ENCODE measurements at places on chromosomes 13 and 19.

- DNase-seq, result no peak
Observed at GRCh38 chr13:42905579-42905978, 86.5 kb downstream of the EPSTI1 start.

DNA sequence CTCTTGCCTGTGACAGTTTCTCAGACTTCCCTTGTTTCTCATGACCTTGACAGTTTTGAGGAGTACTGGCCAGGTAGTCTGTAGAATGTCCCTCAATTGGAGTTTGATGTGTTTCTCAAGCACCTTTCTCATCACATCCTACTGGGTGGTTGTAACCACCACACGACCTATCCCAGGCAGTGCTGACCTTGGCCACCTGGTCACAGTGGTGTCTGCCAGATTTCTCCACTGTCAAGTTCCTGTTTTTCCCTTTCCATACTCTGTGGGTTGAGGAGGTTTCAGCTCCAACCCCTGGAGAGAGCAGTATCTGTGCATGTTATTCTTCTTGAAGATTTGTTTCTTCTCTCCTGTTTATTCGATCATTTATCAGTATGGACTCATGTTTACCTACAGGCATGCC is 8.4 kb upstream of the UPF3A start:
- no peak for DNase-seq

DNA sequence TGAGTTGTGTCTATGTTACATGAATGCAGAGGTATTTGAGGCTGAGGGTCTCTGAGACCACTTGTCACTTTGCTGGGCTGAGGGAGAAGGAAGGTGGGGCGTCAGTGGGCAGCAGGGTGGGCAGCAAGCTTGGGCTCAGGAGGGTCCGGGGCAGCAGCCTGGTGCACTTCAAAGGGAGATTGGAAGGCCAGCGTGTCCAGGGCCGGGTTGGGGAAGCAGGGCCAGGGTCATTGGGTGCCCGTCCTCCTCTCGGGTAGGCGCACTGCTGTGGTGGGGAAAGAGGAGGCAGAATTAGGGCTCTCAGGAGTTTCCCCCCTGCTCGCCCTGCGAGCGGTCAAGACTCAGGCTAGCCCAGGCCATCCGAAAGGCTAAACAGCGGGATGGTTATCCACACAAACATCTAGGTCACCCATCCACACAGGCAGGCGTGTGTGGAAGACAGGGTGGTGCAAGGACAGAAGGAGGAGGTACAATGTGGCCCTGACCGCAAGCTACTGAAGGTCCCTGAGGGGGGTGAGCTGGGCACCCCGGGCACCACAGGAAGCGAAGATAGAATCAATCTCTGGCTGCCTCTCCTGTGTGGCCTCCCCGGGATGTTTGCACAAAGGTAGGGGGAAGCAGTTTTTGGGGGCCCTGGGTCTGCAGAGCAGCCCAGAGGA is 37.7 kb downstream of the MYO9B start:
- no peak for DNase-seq

GRCh38 chr19:15045506-15045905 is 3.8 kb upstream of the CASP14 start:
- DNase-seq, result no peak

DNA sequence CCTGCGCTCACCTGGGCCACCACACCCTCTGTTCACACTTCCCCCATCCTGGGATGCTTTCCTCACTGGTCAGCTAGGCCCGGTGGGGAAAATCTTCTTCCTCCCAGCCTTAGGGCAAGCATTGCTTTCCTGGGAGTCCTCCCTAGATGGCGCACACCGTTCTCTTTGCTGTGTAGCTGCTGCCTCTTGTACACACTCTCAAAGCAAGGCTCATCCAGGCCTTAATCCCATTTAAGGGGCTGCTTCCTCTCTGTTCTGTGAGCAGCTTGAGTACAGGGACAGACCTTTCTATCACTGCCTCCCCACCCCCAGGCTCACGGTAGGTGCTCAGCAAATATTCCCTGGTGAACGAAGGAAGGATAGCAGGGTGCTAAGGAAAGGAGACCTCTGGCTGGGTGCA is 11.1 kb downstream of the SLC7A10 start:
- DNase-seq, result no peak

GRCh38 chr13:106586648-106587166 is 18.8 kb upstream of the ARGLU1 start:
- DNase-seq, result no peak

GRCh38 chr19:42197375-42197817 is 20.1 kb downstream of the DEDD2 start:
- no peak for DNase-seq

DNA sequence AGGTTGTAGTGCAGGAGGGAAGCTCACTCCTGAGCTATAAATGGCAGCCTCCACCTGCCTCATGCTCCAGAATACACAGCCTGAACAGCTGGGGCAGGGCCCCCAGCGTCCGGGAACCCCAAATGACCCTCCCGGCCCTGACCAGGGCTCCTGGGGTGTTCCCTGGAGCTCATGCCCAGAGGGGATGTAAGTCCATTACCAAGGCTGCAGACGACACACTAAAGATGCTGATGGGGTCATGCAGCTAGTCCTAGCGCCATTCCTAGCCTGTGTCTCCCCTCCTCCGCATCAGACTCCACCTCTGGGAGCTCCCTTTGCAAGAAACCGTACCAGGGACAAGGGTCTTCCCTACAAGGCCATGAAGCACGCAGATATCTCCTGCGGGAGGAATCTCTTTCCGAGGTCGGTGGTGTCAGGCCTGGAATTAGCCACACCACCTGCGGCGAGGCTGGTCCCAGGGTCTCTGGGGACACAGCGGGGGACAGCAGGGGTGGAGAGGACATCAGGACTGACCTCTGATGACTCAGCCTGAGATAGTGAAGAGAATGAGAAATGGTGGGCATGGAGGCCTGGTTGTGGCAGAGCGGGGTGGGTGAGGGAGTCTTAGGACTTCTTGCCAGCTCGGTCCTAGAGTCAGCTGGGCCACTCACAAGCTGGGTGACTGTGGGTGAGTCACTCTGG is 11.9 kb upstream of the TPM4 start:
- DNase-seq, result no peak

GRCh38 chr13:48159826-48160225 is 64.9 kb upstream of the MED4 start:
- DNase-seq, result no peak

DNA sequence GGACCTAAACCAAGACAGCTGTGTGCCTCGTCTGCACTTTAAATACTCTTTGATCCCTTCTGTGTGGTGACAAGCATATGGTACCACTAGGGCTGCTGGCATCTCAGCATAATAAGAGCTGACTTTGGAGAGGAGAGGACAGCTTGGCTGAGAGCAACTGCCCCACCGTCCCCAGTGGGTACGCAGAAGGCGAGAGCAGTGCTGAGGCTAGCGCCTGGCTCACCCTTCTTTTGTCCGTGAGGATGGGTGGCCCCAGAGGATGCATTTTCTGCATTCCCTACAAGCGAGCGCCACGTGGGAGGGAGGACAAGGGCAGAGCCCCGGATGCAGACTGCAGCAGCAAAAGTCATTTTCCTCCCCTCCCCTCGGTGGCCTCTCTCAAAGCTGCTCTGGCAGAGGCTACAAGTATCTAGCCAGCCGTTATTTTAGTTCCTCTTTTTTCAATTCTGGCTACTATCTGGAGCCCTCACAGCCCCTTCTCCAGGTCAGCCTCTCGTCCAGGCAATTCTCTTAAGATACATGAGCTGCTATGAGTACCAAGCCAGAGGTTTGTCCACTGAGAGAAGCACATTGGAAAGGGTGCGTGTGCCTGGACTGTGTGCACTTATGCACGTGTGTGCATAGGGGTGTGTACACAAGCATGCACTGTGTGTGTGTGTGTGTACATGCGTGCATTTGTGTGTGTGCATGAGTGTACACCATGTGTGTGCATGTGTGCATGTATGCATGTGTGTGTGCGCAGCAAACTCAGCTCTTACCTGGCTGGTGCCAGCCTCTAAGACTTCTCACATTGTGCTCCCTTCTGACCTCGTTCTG is 51.3 kb downstream of the RAB20 start:
- DNase-seq, result no peak

DNA sequence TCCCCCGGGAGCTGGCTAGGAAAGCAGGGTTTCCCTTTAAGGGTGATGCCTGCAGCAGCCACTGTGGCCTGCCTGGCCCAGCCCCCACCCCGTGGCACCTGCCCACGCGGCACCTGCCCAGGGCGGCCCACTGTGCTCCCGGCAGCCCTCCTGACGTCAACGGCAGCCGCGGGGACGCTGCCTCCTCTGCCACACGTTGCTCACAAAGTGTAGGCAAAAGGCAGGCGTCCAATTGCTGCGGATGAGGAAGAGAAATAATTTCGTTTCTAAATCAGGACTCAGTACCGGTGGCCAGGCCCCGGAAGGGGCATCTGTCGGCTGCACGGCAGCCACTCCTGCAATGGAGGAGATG is 122.3 kb downstream of the URI1 start:
- DNase-seq, result no peak

- DNase-seq, result no peak
Observed at GRCh38 chr19:1807695-1808394, 4.2 kb downstream of the ATP8B3 start.
